Activated CD4-positive, alpha-beta T cell treated with anti-CD3 and anti-CD28 coated beads, Interleukin-2, amount 50 U/mL, for 24 hours (primary cell): ENCODE measurements at places on chromosomes 1 and 21.

DNA sequence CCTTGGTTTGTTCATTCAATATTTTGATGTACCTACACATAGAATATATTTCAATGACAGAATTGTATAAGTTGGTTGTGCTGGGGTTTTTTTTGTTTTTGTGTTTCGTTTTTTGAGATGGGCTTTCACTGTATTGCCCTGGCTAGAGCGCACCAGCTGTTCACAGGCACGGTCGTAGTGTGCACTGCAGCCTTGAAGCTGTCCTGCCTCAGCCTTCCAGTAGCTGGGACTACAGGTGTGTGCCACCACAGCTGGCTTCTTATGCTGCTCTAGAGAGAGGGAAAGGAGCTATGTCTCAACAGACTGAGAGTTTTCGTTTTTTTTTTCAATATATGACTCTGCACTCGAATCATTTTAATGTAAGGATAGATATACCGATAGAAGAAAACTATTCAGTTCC is 102.6 kb downstream of the NTNG1 start:
- no peak for DNase-seq

- no peak for DNase-seq
These were observed 29.9 kb upstream of the DISP1 start for GRCh38 chr1:222784916-222785315.

DNA sequence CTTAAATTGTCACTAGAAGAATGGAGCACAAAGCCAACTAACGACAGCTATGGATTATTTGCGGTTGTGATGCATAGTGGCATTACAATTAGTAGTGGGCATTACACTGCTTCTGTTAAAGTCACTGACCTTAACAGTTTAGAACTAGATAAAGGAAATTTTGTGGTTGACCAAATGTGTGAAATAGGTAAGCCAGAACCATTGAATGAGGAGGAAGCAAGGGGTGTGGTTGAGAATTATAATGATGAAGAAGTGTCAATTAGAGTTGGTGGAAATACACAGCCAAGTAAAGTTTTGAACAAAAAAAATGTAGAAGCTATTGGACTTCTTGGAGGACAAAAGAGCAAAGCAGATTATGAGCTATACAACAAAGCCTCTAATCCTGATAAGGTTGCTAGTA is 13.5 kb downstream of the USP1 start:
- no peak for DNase-seq

- no peak for DNase-seq
These were observed 137.2 kb upstream of the POU3F1 start for GRCh38 chr1:38183747-38184146.

DNA sequence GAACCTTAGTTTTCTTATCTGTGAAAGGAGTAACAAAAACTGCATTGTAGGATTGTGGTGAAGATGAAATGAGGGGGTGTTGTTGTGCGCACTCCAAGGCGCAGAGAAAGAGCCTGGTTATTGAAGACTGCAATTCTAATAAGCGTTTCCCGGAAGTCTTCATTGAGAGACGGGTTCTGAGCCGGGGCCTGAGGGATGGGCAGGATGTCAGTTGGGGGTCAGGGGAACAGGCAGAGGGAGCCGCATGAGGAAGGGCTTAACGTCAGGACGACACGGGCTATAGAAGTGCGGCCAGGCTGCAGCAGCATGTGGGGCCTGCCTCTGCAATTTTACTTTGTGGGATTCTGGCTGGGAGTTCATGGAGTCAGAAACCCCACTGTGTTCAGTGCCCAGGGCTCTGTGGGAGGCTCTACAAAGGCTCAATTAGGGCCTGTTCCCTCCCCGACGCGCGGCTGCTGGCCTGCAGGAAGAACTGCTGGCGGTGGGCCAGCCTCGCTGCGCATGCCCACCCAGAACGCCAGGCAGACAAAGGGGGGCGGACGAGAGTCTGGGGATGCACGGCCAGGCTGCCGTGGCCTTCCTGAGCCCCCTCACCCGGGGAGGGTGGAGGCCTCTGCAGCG is 20.7 kb downstream of the TRIM62 start:
- DNase-seq = no peak

- DNase-seq = no peak
These were observed 24.7 kb downstream of the TNFRSF9 start for GRCh38 chr1:7915826-7916500.

GRCh38 chr1:66267201-66267940 is 266.6 kb upstream of the SGIP1 start:
- no peak for DNase-seq

- no peak for DNase-seq
These were observed 16.3 kb downstream of the SOX13 start for GRCh38 chr1:204089044-204089751.

- no peak for DNase-seq
These were observed 29.6 kb downstream of the RIMS3 start for GRCh38 chr1:40635763-40636500.

DNA sequence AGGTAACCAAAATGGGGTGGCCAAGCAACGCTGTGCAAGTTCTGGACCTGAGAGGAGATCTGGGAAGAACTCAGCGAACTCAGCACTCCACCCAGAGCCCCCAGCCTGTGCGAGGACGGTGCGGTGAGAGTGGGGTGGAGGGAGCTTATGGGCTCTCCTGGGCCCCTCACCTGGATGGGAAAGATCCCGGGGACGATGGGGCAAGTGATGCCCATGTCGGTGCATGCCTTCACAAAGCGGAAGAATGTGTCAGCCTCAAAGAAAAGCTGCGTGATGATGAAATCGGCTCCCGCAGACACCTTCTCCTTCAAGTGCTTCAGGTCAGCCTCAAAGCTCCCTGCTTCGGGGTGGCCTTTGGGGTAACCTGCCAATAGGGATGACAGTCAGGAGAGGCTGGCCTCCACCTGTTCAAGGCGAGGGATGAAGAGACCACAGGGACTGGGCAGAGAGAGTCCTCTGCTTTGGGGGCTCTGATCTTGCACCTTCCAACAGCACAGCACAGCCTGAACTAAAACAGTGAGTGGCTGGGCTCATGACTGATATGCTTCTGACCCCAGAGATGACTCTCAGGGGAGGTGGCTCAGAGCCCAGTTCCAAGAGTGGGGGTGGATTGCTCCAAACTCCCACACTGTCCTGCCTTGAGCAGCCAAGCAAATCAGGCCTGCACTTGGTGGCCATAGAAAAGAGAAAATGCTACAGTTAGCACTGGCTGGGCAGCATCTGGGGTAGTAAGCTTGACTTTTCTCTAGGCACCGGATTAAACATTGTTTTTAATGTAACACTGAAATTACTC is 9.5 kb downstream of the MTHFR start:
- DNase-seq = no peak

- DNase-seq = no peak
These were observed 96.7 kb upstream of the CXADR start for GRCh38 chr21:17416139-17416538.

DNA sequence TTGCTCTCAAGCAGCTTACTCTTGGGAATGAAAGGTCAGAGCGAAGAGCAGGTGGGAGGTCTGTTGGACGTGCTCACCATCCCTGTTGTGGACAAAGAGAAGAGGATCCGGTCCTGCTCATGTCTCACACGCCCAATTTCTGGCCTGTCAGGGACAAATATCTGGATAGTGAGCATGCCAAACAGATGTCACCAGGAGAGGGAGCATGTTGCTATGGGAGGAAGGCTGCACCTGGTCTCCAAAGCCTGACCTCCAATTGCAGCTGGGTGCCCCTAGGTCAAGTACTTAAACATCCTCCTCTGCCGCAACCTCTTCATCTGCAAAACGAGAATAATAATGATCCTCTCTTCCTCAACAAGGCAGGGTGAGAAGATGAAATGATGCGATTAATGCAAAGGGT is 53.4 kb downstream of the DMRTA2 start:
- DNase-seq = no peak

DNA sequence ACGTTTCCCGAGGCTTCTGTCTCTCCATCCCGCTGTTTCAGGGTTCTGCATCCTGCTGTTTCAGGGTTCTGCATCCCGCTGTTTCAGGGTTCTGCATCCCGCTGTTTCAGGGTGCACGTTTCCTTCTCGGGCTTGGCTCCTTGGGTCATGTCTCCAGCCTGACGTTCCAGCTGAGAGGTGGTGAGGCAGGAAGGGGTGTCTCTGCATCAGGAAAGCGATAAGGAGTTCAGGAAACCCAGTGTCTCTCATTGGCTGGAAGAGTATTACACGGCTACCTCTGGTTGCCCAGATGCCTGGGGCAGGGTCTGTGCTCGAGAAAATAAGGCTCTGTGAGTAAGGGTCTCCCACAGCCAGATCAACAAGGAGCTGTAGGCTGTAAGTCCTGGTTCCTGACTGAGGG is 21.1 kb downstream of the ADARB1 start:
- no peak for DNase-seq

DNA sequence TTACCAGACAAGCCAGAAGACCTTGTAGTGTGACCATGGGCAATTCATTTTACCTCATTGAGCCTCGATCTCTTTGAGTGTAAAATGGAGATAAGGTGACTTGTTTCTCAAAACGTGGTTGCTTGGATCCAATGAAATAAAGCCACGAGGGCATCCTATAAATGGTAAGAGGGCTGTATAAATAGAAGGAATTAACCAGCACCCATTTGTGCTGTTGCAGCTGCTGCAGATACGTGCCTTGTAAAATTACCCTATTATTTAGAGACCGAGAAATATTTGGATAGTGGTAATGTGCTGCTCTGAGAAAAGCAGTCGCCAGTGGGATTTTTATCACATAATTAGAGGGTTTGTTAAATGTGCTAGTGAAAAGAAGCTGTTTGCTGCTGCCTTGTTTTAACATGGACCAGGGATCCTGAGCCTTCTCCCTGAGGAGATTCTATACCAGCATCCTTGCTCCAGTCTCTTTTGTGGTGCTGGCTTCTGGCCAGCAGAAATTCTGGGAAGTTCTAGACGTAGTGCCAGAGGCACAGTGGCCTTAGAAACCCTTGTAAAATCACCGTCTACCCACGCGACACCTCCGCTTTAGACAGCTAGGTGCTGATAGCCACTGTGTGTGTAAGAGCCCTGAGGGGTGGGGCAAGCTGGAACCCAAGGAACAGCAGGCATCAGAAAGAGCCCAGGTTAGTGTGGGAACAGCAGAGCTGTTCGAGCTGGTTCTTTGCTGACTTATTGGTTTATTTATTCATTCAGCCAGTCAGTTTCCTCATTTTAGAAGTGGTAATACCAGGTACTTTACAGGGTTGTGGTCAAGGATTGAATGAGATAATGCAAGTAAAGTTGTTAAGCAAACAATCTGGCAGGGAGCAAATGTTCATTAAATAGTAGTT is 137.5 kb downstream of the NOS1AP start:
- DNase-seq = no peak

GRCh38 chr1:183277821-183278738 is 92.0 kb downstream of the LAMC2 start:
- no peak for DNase-seq

DNA sequence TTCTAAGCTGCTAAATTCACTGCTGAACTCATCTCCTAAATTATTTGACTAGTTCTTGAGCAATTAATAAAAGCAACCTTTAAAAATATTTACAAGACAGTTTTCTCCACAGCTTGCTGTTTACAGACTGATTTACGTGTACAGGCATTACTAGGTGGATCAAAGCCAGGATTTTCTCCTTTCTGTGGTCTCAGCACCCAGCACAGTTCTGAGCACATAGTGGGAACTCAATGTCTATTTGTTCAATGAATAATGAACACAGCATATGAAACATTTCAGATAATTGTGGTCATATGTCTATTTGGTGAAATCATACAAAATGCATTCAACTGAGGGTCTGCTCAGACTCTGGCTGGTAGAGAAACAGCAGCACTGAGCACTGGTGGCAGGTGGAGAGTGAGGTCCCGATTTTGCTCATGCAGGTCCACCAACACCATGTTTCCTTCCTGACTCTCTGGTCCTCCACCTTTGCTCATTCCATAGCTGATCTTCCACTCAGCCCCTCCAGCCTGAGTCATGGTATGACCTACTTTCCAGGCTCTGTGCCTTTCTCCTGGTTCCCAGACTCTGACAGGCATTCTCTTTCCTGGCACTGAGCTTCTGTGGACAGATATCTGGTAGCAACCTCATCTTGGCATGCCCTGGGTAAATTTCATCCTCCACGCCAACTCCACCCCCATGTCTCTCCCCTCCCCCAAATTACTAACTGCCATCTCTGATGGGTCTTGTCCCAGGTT is 311.3 kb downstream of the TGFB2 start:
- DNase-seq = no peak

GRCh38 chr1:63593303-63593885 is at the start of gene PGM1:
PGM1 (plus strand) TSS chr1:63593411; CDS start chr1:63593489, 78 bp downstream.
- DNase-seq = peak; percentile 58

- no peak for DNase-seq
These were observed 45.2 kb upstream of the DPT start for GRCh38 chr1:168774241-168774640.

GRCh38 chr1:32925403-32926162 is 24.4 kb upstream of the TMEM54 start:
- DNase-seq = no peak

DNA sequence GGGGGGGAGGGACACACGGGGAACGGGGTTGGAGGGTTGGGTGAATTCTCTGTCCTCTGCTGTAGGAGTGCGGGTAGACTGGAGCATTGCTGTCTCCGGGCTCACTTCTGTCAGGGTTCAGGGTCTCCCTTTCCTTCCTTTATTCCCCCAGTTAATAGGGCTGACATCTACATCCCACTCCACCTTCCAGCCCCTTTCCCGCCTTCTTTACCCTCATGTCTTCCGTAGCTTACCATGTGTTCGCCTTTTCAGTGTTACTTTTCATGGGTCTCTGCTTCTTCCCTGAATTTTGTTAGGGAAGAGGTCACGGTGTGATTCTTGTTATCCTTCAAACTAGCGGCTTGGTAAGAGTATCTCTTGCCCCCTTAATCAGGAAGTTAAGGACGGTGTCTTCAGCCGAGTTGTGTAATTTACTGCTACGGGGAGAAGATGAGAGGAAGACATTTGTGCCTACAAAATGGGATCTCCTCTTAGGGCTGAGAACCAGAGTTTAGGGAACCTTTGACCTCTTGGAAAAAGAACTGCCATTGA is 917 bp downstream of the RAP1A start:
- DNase-seq = no peak

GRCh38 chr1:98331243-98331642 is 330.3 kb upstream of the SNX7 start:
- no peak for DNase-seq

GRCh38 chr1:57232500-57232899 is 191.4 kb downstream of the DAB1 start:
- no peak for DNase-seq

DNA sequence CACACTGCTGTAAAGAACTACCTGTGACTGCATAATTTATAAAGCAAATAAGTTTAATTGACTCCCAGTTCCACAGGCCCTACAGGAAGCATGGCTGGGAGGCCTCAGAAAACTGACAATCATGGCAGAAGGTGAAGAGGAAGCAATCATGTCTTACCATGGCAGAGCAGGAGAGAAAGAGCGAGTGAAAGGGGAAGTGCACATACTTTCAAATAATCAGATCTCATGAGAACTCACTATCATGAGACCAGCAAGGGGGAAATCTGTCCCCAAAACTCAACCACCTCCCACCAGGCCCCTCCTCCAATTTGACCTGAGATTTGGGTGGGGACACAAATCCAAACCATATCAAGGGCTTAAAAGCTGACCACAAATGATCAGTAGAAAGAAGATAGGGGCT is 493.2 kb downstream of the PTPRC start:
- DNase-seq = no peak

GRCh38 chr1:69691179-69691578 is 123.5 kb downstream of the LRRC7 start:
- DNase-seq = no peak
